Fibroblast of skin of scalp (primary cell): ENCODE measurements at places on chromosomes 13 and 19.

DNA sequence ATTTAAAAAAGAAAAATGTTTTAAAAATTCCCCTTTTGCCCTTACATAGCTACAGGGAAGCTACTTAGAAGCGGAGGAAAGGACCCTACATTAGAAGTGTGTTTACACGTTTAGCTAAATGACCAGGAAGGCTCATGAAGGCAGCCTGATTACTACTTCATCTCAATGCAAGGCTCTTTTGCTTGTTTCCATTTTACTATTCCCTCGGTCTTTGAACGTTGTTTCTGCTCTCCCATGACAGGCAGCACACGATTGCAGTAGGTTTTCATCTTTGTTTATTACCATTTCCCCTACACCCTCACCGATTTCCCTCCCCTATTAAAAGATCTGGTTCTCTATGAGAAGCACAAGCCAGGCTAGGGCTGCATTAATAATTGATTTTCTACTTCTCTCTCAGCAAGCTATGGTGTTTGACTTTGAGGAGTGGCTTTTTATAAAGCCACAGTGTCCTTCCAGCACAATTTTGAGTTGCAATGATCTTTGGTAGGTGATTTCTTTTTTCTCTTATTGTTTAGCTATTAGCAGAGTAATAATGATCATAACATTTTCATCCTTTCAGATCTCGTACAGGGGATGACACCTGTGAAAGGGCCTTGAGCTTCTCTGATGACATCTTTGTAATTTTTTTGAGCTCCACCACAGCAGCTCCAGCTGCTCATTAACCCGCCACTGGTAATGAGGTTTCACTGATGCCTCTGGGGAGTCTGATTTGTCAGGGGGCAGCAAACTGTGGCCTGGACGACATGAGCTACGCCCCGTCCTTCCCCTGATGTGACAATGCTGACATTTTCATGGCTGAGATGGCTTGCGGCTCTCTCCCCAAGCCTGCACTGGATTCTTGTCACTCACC lies 670.3 kb downstream of the UQCRFS1 start:
- DNase-seq: no peak

DNA sequence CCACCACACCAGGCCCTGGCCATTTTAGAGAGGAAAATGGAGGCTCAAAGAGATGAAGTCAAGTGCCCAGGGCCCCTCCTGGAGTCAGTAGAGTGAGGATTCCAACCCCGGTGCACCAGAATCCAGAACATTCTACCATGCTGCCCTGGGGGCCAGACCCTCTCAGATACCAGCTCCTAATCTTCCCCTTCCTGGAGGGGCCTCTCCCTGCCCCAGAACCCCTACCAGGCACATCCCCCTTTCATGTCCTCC lies 11.1 kb downstream of the CAPN12 start:
- no peak for DNase-seq

GRCh38 chr19:2423071-2423914 lies 4.1 kb downstream of the TIMM13 start:
- no peak for DNase-seq

DNA sequence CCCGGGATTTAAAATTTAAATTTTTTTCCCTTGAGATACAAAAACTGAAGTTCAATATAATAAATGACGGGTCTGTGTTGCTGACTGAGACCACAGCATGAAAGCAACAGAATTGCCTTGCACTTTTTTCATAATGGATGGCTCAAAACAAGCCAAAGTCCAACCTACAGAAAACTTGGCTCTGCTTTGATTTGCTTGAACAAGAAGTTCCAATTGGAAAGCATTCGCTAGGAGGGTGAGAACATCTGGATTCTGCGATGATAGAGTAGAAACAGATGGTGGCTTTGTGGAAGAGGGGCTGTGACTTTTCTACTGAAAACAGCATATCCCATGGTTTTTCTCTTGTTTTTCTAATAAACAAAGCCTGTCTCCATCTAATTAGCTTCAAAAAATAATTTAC lies 46.4 kb downstream of the THSD1 start:
- DNase-seq: peak; percentile 8

DNA sequence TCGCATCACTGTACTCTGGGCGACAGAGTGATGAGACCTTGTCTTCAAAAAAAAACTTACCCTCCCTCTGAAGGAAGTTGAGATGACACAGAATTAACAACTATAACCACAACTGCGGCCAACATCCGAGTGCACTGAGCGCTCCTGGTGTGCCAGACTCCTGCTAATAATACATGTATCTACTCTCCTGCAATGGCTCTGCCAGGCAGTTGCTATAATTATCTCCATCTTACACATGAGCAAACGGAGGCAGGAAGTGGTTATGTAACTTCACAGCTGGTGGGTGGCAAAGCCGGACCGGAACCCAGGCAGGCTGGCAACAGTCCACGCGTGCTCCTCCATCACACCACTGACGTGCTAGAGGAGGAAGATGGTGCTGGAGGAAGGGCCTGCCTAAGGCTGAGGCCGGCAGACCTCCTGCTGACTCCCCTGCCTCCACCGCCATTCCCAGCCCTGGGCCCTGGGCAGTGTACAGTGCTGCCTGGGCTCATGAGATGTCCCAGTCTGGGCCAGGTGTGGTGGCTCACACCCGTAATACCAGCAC lies 12.6 kb downstream of the XRCC1 start:
- DNase-seq: peak; percentile 89
